Activated naive CD4-positive, alpha-beta T cell (primary cell): ENCODE measurements at places on chromosomes 2 and 18.

DNA sequence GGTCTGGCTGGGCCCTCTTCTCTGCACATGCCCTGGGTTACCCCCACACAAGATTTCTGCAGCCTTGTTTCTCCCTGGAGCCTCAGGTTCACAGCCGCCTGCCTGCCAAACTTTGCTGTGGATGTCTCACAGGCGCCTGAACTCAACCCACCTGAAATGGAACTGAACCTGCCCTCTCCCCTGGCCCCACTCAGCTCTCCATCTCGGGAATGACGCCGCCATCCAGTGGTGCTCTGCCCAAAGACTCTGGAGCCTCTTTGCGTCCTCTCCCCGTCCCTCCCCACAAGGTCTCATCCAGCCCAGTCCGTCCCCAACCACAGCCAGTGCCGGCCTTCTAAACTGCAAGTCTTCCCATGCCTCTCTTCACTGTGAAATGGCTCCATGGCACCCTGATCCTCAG, 29.1 kb downstream of the EMX1 start:
- DNase-seq, result no peak

DNA sequence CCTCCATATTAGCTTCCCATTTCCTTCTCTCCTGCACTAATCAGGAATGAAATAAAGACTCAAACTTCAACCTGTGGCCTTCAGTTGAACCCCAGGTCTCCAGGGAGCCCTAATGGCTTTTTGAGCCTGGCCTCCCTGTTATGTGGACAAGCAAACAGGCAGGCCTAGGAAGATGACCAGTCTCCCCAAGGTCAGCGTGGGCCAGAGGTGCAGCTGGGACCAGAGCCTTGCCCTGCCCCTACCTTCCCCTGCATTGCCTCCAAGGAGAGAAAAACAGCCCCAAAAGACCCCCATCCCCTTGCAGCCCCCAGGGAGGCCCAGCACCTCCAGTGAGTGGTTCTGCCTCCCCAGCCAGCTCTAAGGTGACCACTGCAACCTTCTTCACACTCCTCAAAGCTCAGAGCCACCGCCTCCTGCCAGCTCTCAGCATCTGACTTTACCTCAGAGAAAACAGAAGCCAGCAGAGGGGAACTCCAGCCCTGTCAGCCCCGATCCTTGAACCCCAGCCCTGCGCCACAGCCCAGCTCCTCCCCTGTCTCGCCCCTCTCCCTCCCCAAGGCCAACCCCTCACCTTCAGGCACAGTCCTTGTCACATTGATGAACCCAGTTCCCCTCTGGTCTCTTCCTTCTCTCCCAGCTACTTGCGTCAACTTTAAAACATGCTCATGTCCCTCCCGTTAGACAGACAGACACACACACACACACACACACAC, 59.5 kb upstream of the ID2 start:
- DNase-seq, result no peak

DNA sequence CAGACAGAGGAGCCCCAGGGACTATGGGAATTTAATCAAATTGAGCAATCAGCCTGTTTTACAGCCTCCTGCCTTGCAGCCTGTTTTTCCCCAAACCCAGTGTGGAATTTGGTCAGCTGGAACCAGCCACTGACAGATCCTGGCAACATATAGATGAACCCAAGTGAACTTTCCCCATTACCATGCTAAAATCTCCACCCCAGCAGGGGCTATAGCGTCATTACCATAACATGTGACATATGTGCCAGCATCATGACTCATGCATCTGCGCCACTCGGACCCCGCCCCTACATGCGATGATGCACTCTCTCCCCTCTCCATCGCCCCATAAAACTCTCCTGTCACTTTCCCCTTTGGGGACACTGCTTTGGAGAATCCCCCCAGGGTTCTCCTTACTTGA, 17.3 kb upstream of the FEZ2 start:
- no peak for DNase-seq

DNA sequence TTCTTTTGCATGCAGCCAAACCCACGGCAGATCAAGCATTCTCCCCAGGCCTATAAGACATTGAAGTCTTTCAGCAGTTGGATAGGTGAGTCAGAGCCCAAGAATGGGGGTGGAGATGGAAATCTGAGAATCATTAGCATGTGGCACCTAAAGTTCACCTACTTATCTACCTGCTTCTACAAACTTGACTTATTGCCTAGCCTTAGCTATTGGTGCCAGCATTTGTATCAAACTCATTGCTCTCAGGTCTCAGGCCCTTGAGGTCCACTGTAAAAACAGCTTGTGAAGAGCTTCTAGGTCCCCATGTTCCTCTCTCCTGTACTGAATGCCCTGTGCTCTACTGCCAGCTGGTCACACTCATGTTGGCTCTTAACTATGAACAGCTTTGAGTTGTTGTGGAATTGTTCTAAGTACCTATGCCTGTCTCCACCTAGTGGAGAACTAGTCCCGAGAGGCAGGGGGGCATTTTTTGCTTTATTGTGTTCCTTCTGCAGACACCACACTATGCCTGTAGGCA, 278.4 kb upstream of the SPRED2 start:
- DNase-seq, result no peak

- DNase-seq, result no peak
Measured at GRCh38 chr2:132811148-132811915, 141.3 kb upstream of the LYPD1 start.

GRCh38 chr2:65062843-65063825, 6.9 kb downstream of the CEP68 start:
- DNase-seq, result no peak

DNA sequence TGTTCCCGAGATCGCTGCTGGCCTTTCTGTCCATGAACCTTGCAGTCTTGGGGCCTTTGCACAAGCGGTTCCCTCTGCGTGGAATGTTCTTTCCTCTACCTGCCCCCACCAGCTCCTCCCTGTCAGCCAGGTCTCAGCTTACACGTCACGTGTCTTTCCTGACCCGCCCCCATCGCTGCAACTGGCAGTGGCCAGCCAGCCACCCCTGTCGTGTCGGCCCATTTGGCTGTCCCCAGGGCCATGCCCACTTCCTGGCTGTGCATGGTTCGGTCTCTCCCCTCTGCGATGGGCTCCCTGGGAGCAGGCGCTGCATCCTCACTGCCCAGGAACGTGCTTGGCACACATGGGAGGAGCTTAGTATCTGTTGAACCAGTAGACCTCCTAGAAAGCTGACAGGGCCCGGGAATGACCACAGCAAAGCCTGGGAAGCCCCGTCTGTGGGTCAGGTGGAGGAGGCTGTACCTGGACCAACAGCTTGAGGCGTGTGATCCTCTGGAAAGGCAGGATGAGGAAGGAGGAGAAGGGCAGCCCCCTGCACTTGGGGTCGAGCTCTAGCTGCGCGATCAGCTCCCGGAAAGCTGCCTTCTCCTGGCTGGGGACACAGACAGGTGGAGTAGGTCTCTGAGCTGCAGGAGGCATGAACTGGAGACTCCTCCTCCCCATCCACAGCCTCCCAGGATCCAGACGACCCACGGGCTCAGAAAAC, 21.0 kb downstream of the SNORC start:
- DNase-seq, result no peak

GRCh38 chr2:71666094-71666474, 212.7 kb downstream of the DYSF start:
- no peak for DNase-seq

DNA sequence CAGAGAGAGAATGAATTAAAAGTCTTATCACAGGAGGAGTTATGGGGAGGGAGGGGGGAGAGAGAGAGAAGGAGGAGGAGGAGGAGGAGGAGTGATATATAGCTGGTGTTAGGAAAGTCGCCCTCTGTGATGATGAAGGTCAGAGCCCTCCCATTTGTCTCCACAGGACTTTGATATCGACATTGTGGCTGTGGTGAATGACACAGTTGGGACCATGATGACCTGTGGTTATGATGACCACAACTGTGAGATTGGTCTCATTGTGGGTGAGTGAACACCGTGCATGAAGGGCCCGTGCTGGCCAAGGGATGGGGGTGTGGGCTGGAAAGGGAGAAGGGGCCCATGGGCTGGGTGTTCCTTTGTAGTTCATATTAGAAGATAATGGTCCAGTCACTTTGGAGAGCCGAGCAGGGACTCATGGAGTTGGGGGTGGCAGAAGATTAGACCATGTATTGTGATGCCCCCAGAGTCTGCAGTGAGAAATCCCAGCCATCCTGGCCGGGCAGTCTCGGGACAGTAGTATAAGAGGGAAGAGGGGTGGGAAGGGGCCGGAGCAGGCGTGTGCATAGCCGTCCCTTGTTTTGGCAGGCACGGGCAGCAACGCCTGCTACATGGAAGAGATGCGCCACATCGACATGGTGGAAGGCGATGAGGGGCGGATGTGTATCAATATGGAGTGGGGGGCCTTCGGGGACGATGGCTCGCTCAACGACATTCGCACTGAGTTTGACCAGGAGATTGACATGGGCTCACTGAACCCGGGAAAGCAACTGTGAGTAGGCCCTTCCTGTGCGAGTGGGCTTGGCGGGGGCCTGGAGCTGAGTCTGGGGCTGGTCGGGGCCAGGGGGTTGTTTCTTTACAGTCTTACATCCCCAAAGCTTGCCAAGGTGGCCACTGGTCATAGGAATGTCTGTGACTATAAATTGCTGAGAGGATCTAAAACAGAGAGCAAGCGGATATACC, 40.0 kb downstream of the HK2 start:
- DNase-seq, result no peak

- no peak for DNase-seq
Measured at GRCh38 chr2:10103179-10103578, 19.4 kb upstream of the RRM2 start.

DNA sequence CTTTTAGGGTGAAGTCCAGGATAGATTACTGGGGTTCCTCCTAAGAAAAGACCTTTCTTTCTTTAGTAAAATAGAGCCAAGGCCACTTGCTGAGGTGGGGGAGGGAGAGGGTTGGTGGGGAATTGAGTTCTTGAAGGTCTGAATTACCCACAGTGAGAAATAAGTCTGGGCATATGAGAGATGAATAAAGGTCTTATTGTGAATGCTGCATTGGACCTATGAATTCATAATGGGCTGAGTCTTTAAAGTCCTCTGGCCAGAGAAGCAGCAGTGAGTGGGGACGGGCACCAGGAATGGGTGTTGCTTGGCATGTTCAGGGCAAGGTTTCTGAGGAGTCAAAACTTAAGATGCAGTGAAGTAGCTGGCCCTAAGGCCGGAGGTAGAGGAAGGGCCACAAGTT, 10.5 kb downstream of the MAPRE3 start:
- DNase-seq, result no peak

GRCh38 chr2:226077031-226077430, 677.5 kb downstream of the NYAP2 start:
- DNase-seq, result no peak

GRCh38 chr2:102062802-102063201, 71.0 kb downstream of the IL1R2 start:
- no peak for DNase-seq

GRCh38 chr2:223696719-223697118, 94.6 kb upstream of the SCG2 start:
- DNase-seq, result no peak

DNA sequence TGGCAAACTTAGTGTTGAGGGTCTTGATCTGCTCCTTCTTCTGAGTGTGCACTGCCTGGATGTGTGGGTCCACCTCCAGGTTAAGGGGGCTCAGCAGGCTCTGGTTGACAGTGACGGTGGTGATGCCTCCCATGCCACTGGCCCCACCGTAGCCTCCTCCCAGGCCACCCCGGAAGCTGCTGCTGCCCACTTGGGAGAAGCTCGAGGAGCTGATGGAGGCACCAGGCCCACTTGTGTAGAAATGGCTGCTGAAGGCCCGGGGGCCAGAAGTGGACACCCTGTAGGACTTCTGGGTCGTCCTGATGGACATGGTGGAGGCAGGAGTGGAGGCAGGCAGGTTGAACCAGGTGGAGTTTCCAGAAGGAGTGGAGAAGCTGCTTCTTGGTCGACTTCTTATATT, 6.4 kb upstream of the DUSP19 start:
- no peak for DNase-seq
